Progenitor cell of endocrine pancreas (in vitro differentiated cells): ENCODE measurements at places on chromosomes 5 and 9. TPM values are rescaled to one million over a fixed set of nuclear protein-coding genes. Genes with fewer than 3 reads are reported as not detected.

OR1Q1 gene
- not detected in 2 replicates for total RNA-seq

DNA sequence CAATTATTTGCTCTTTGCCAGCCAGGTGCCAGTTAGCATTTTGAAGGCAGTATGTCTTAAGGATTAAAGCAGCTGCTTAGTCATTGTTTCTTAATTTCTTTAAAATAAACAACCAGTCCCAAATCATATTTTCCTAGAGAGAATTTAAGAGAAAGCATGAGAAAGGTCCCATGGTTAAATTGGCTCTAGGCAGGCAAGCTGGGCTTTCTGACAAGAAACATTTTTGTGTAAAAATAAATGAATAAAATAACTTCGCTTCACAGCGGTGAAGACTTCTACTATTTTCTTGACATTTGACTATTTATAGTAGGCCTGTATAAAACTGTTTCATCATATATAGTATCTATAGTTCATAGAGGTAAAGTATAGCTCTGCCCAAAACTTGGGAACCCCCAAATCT is 617.7 kb upstream of the C9orf72 start:
- H3K36me3 ChIP-seq, result no peaks in the 10 kb centered on the region
- H3K4me1 ChIP-seq, result no peaks in the 10 kb centered on the region
- no peak for DNase-seq
- H3K27me3 ChIP-seq, result no peaks in the 10 kb centered on the region
- no peak overlapping the region for H3K27ac ChIP-seq

DNA sequence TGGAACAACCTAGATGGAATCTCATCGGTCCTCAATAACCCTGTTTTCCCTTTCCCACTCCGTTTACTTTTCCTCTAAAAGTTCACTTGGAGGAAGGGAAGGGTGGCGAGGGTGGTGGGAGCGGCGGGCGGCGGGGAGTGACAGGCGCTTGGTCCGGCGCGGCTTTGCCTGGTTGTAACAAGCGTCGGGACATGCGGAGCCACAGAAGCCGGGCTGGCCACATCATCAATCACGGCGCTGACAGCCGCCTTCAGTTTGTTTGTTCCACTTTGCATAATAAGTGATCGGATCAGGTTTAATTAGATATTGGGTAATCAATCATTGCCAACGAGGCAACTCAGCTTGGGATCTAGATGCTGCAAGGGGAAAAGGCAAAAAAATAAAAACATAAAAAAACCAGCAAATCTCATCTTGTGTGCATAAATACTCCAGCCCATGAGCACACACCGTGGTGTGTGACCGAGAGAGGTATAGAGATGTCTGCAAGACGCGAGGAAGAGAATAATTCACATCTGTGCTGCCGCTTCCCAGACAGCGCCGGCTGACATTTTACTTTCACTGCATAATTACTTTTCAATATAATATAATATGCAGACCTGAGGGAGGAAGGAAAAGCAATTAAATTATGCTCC is 396.2 kb upstream of the IRX4 start:
- H3K4me1 ChIP-seq, result peaks cover 14% of the 10 kb centered on the region
- H3K36me3 ChIP-seq, result no peaks in the 10 kb centered on the region
- no peak for DNase-seq
- no peak overlapping the region for H3K27ac ChIP-seq
- H3K27me3 ChIP-seq, result peaks cover 61% of the 10 kb centered on the region

IFNK gene
- total RNA-seq, result not detected in 2 replicates

GRCh38 chr5:77987988-77988387 is 211.8 kb upstream of the TBCA start:
- peaks cover 12% of the 10 kb centered on the region for H3K4me1 ChIP-seq
- H3K27me3 ChIP-seq, result peaks cover 3% of the 10 kb centered on the region
- H3K36me3 ChIP-seq, result no peaks in the 10 kb centered on the region
- no peak overlapping the region for H3K4me3 ChIP-seq
- DNase-seq, result no peak
- no peak overlapping the region for H3K27ac ChIP-seq

- no peak overlapping the region for H3K4me3 ChIP-seq
- H3K27ac ChIP-seq, result no peak overlapping the region
- no peaks in the 10 kb centered on the region for H3K36me3 ChIP-seq
- H3K4me1 ChIP-seq, result peaks cover 6% of the 10 kb centered on the region
- DNase-seq, result no peak
- H3K27me3 ChIP-seq, result no peaks in the 10 kb centered on the region
Measured at GRCh38 chr9:99119976-99120655, 15.2 kb downstream of the TGFBR1 start.

PCDHGA2 gene
- total RNA-seq, result 0.72 and 1.1 TPM in 2 replicates
